ENCODE measurements at places on chromosomes 7 and 10.

DNA sequence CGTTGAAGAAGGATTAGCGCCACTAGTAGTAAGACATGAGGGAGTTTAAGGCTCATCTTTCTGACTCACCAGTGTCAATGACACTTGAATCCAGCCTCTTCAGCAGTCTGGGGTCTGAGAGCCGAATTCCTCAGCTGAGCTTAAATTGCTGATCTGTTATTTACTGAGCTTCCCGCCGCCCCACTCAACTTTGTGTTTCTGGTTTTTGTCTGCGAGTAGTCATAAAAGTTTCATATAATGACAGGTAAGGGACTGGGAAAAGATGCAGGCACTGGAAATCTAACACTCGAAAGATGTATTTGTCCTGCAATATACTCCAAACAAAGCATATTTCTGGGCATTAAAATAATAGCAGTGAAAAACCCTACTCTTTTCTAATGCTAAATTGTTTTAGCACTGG is 51.2 kb upstream of the RELN start:
- peak; percentile 89 for DNase-seq

GRCh38 chr7:145784809-145785780 is 331.5 kb upstream of the CNTNAP2 start:
- DNase-seq, result no peak

- no peak for DNase-seq
These were observed 32.3 kb upstream of the KCNMA1 start for GRCh38 chr10:77669892-77670291.

DNA sequence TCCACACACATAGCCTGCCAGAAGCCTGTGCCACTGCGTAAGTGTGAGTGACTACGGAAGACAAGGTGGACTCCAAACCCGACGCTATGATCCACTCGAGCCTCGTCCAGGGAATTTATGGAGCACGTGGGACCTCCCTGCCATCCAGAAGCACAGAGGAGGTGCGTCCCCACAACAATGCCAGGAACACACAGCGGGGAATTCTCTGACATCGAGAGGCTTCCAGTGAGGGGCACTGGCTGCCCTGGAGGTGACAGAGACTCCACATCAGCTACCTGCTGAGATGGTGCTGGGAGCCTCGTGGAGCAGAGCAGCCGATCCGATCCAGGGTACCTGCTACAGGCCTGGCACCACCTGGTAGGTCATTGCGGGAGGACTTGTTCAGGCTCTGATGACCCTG is 72.2 kb upstream of the INSIG1 start:
- no peak for DNase-seq

DNA sequence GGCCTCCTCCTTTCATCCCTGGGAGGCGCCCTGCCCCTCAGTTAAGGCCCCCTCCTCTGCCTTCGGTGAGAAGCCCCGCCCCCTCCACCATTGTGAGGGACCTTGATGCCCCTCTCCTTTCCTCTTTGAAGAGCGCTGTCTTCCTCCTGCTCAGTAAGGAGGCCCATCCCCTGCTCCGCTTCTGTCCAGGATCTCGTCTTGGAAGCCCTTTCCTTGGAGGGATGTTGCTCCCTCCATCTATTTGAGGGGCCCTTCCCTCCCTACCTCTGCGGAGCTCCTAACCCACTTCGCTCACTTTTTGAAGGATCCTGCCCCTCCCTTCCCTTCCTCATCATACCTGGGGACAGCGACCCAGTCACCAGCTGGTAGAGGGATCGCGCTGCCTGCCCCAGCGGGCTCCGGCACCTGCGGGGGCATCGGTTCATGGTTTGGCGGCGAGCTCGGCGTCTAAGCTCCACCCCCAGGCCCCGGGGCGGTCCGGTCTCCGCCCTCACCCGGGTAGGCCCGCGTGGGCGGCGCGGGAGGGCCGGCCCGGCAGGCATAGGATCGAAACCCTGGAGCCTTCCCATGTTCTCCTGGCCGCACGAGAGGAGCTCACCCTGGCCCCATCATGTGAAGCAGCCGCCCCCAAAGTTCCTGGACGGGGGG is 4.1 kb downstream of the KCNIP2 start:
- DNase-seq, result no peak

- no peak for DNase-seq
These were observed 29.0 kb downstream of the GSTO2 start for GRCh38 chr10:104297697-104298660.

GRCh38 chr10:21078410-21079329 is 181.6 kb upstream of the NEBL start:
- peak; percentile 72 for DNase-seq

DNA sequence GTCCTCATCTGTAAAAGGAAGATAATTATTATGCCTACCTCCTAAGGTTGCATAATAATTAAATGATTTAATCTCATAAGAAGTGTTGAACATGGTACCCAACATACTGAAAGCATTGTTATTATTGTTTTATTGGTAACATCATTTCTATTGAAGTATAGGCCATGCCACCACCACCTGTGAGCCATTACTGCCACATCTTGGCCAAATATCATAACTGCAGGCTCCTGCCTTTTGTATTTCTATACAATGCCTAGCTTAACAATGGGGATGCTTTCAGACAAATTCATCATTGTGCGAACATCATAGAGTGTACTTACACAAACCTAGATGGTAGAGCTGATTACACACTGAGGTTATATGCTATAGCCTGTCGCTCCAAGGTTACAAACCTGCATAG is 61.1 kb upstream of the NPSR1 start:
- no peak for DNase-seq

DNA sequence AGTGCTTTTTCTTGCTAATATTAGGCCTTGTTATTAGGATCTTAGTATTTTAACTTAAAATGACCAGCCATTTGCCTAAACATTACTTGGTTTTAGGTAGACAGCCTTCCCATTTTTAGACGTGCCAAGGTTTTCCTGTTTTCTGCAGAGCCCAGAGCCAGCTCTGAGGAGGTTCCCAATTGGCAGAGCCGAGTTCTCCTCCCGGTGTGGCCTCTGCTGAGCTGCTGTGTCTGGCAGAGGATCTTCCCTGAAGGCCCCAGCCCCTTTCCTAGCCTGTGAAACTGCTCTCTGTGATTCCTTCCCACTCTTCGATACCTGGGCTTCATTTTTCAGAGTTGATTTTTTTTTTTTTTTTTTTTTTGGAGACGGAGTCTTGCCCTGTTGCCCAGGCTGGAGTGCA is 91.4 kb downstream of the EEPD1 start:
- DNase-seq, result peak; percentile 72

Measured in umbilical cord (tissue), 2 donors.